ENCODE measurements at places on chromosomes 7 and 10. TPM values are rescaled to one million over a fixed set of nuclear protein-coding genes. Genes with fewer than 3 reads are reported as not detected.

DNA sequence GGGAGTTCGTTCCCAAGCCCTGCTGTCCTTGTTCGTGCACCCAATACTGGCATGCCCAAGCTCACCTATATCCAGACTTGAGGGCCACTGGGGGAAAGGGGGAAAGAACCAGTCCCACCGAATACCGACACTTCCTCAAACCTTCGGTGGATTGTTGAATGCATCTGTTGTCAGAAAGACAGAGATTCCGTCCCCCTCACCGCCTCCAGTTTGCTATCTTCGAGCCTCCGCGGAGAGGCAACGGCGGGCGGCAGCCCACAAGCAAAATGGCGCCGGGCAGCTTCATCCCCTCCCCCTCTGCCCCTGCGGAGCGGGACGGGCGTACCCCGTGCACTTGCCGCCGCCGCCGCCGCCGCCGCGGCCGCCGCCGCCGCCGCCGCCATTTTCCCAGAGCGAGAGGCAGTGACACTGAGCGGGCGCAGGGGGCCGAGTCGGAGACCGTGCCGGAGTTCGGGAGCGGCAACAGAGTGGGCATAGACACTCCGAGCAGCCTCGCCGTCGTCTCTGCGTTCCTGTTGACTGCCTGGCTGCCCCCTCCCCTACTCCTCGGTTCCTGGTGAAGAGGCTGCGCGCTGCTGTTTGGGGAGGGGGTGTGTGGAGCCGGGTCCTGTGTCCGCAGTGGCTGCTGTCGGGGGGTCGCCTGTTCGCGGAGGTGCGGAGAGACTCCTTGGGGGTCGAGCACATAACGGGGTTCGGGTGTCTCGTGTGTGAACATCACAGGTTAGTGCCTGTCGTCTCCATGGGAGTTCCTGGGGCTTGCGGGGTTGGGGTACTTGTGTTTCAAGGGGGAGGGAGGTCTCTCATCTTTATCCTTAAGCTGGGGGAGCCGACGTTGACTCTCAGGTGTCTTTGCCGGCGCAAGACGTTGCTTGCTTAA, at the start of gene KMT2E:
Gene KMT2E (plus strand): TSS at position 390 of the 877 bp plus-strand sequence. CDS start 26,748 bp downstream, outside the sequence.
- DNase-seq = peak; percentile 77

- no peak for DNase-seq
These were observed 73.8 kb downstream of the PON1 start for GRCh38 chr7:95250571-95250970.

GRCh38 chr10:103597003-103597402, 103.5 kb downstream of the NEURL1 start:
- DNase-seq = no peak

- DNase-seq = no peak
These were observed 36.7 kb upstream of the SLC35B4 start for GRCh38 chr7:134353411-134353810.

DNA sequence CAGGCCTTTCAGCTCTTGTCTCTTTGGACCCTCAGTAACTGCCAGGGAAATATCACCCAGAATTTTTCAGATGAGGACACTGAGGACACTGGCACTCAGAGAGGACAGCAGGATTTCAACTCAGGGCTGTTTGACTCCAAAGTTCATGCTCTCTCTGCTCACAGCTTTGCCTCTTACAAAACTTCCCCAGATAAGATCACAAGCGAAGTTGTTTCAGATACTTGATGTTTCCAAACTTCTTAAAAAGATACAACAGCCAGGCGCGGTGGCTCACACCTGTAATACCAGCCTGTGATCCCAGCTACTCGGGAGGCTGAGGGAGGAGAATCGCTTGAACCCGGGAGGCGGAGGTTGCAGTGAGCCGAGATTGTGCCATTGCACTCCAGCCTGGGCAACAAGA, 32.4 kb upstream of the ZRANB1 start:
- DNase-seq = no peak

The HIF1AN gene
- 10.2 TPM for total RNA-seq

DNA sequence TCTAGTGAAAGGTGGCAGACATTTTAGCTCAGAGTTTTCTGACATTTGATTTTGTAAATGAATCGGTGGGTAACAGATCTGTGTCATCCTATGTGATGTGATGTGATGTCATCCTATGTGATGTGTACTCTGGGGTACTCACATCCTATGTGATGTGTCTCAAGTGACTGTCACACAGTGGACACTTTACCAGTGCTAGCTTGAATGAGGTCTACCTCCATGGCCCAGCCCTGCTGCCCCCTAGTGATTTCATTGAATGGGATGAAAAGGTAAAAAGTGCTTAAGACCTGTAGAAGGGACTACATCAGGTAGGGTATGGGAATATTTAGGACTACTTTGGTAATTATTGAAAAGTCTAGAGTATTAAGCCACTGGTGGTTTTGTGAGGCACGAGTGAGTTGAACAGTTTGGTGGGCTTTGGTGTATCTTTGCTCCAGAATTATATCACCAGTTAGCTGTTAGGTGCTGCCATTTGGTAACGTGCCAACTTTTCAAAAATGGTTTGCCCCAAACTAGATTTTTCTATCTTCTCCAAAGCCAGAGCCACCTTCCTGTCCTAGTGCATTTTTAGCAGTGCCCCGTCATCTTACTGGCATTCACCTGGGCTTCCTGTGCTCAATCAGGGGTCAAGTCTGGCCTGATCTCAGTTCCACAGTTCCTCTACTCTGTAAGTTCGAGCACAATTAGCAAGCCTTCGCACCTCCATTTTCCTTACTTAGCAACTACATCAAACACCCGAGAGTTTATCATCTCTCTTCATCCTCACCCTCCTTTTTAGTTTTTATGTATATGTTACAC, 9.7 kb downstream of the EIF4H start:
- DNase-seq = no peak

GRCh38 chr10:114265392-114266053, 26.5 kb downstream of the VWA2 start:
- no peak for DNase-seq

DNA sequence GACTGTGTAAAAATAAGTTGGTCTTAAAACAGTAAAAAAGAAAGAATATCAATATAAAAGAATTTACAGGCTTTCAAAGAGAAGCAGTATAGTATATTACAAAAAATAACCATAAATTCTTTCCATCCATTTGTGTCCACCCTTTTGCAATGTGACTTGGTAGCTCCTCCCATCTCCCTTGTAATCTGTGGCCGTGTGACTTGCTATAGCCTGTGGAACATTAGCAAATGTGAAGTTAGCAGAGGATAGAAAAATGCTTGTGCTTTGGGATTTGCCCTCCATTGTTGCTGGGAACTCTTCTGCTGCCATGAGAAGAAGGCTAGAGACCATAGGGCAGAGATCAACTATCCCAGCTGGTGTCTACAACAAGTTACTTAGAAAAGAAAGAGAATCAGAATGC, 30.2 kb downstream of the KLHL7 start:
- peak; percentile 17 for DNase-seq

- no peak for DNase-seq
These were observed 78.7 kb upstream of the PPP2R2D start for GRCh38 chr10:131822013-131822691.

- DNase-seq = no peak
These were observed 9.7 kb downstream of the ITPRIP start for GRCh38 chr10:104328646-104328895.

DNA sequence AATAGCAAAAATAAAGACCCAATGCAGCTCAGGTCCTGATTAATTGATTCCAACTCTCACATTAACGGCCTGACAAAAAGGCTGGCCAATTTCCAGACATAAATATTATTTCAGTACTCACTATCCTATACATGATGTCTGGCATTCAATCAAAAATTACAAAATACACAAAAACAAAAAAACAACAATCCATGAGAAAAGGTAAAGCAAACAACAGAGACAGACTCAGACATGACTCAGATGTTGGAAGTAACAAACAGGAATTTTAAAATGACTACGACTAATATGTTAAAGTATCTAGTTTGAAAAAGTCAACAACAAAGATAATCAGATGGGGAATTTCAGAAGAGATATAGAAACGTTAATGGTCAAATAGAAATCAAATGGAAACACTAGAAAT, 152.8 kb downstream of the AMPH start:
- DNase-seq = peak; percentile 1

- no peak for DNase-seq
These were observed 107.4 kb upstream of the INSYN2A start for GRCh38 chr10:127303746-127304145.

DNA sequence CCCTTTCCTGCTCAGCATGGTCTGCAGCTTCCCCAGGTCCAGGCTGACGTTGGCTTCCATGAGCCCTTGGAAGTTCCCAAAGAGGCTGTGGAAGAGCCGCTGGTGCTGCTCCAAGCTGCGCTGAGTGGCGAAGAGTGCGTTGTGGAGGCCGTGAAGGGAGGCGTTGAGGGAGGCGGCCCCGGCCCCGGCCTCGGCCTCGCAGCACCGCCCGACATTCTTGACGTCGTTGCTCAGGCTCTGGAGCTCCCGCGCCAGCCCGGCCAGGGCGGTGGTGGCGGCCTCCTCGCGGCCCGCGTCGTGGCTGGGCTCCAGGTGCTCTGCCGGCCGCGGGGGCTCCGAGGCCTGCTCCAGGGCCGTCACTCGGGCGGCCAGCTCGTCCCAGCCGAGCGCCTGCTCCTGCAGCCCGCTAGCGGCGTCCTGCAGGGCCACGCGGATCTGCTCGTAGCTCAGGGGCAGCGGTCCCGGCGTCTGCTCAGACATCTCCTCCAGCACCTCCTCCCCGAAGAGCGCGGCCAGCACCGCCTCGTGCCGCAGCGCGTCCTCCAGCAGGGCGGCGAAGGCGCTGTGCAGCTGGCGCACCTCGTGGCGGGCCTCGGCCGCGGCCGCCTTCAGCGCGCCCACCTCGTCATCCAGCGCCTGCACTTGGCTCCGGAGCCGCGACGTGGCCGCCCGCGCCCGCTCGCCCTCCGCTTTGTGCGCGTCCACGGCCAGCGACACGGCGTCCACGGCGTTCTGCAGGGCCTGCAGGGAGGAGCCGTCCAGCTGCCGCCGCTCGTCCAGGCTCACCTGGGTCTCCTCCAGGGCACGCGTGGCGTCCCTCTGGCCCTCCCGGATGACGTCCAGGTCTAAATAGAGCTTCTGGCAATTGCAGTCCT, 14.7 kb downstream of the MMRN2 start:
- DNase-seq = no peak

The NOS3 gene
- total RNA-seq = 0.28 TPM

DNA sequence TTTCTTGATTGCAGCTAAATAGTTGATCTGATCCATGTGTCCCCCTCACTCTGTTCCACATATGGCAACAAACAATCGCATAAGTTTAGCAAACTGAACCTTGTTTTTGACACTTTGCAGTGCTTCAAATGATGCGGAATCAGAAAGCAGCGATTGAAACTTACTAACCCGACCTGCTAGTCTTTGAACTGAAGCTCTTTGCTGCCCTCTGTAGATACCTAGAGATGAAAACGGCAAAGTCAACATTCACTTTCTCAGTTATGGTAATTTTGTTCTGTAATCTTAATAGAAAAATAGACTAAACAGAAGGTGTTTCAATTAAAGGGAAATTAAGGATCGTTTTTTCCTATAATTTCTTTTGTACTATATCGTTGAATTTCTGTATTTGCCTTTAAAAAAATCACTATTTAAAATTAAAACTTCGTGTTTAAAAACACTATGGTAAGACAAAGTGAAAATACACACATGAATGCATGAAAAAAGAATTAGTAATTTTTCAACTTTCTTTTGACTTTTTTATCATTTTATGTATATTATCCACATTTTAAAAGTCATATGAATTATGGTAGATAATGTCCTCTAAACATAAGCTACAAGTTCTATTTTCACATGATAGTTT, 276.5 kb downstream of the MAGI2 start:
- DNase-seq = peak; percentile 68

The GRM8 gene
- total RNA-seq = not detected

- peak; percentile 65 for DNase-seq
These were observed 9.8 kb downstream of the ZNF775 start for GRCh38 chr7:150388709-150389531.

DNA sequence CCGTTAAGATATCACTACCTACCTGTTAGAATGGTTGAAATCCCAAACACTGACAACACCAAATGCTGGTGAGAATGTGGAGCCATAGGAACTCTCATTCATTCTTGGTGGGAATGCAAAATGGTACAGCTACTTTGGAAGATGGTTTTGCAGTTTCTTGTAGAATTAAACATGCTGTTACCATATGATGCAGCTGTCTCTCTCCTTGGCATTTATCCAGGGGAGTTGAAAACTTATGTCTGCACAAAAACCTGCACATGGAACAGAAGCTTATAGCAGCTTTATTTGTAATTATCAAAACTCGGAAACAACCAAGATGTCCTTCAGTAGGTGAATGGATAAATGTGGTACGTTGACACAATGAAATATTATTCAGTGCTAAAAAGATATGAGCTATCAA, 199.5 kb downstream of the BICC1 start:
- DNase-seq = peak; percentile 19

- DNase-seq = no peak
These were observed 23.1 kb downstream of the WASL start for GRCh38 chr7:123725586-123726171.

GRCh38 chr7:9124320-9124719, 690.9 kb downstream of the NXPH1 start:
- DNase-seq = no peak

- peak; percentile 36 for DNase-seq
These were observed 10.6 kb upstream of the GRB10 start for GRCh38 chr7:50793120-50793946.

DNA sequence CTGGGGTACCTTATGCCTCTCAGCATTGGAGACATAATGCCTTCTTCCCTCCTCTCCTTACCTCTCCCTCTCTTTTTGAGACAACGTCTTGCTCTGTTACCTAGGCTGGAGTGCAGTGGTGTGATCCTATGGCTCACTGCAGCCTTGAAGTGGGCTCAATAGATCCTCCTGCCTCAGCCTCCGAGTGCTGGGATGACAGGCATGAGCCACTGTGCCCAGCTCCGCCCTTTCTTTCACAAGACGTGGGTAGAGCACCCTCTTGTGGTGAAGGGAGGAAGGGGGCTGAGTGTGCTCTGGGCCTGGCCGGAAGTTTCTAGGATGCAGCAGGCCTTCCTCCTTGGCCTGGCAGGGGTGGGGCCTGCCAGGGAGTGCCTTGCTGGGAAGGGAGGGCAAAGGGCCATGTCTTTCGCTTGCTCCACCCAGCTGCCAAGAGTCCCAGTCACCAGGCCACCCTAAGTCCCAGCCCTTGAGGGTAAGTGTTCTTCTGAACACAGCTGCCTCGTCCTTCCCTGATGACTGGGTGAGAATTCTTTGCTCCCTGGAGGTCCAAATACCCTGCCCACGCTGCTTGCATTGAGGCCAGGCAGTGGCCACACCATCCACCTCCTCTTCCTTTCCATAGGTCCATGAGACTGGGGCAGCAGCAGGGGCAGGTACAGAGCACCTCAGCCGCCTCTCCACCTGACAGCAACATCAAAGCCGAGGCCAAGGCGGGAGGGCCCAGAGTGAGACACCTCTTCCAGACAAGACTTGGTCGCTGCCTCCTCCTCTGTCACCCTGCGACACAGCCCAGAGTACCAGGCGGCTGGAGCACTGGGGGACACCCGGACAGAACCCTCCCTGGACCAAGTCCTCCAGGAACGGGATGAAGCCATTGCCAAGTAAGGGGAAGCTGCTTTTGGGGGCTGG, 3.7 kb downstream of the ABHD11 start:
- peak; percentile 72 for DNase-seq

Measured in IMR-90 (cell line).